ENCODE measurements at places on chromosomes 16 and 17.
A peak's percentile ranks its signal among the peaks of the same experiment; 100 is the strongest.

GRCh38 chr17:6464446-6465041 is 20.3 kb downstream of the PIMREG start:
- DNase-seq: no peak

DNA sequence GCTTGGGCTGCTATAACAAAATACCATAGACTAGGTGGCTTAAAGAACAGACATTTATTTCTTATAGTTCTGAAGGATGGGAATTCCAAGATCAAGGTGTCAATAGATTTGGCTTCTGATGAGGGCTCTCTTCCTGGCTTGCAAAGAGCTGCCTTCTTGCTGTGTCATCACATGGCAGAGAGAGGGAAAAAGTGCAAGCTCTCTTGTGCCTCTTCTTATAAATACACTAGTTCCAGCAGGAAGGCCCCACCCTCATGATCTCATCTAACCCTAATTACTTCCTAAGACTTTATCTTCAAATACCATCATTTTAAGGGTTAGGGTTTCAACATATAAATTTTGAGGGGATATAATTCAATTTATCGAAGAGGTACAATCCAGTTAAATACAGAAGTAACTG is 30.6 kb downstream of the ABCA9 start:
- DNase-seq: peak; percentile 1

GRCh38 chr17:62008294-62008693 is 56.8 kb downstream of the MED13 start:
- DNase-seq: no peak

- no peak for DNase-seq
Measured at GRCh38 chr16:1550069-1550468, 16.6 kb downstream of the TMEM204 start.

DNA sequence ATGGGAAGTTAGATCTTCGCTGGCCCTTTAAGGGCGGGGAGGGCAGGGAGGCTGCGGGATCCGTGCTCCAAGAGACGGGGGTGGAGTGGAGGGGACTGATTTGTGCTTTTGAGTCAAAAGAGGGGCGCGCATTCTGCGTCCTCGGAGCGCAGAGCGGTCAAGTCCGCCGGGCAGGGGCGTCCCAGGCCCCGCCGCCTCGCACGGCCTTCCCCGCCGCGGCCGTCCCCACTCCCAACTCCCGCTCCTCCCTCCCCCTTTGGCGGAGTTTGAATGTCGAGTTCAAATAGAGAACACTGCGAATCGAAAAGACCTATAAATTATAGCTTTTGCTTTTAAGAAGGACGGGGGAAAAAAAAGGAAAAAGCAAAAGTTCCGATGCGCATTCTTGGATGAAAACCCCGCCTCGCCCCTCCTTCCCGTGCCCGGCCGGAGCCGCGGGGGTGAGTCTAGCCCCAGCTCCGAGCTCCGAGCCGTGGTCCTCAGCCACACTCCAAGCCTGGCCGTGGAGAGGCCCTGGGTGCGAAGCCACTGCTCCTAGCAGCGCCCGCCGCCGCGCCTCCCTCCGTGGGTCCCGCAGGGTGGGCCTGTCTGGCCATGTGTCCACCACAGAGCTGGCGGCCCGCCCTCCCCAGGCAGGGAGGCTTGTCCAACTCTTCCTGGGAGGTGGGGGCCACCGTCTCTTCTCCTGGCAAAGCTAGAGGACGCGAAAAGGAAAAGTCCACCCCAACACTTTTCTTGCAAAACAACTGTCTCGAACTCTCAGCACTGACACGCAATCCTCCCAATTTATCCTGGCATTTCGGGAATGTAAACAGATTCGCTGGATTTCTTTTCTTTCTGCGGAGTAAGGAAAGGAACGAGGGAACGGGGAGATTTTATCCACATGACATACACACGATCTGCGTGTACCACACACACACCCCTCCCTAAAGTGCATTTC is 3.6 kb downstream of the CBX8 start:
- peak; percentile 33 for DNase-seq

DNA sequence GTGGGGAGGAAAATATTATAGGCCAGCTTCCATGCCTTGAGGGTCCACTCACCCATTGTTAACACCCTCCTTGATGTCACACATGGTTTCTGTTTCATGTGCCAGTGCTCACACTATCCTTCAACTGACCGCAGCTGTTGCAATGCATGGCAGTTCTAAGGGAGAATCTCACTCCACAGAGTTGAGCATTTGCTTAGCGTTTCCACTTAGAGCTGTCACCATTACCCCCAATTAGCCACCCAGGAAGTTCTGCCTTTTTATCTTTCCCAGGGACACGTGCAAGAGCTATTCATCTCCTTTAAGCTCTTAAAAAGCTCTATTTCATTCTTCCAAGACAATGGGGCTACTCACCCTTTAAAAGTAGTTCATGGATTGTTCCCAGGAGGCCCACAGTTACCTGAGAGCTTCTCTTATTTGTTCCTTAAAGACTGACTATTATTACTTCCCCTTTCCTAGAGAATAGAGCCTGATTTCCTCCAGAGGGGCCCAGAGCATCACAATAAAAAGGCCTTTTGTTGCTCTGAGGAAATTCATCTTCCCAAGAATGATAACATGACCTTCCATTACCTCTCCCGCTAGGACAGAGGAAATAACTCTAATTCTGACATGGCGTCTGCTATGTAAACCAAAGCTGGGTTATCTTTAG is 126.8 kb downstream of the CACNG3 start:
- no peak for DNase-seq

- peak; percentile 6 for DNase-seq
Measured at GRCh38 chr16:54407596-54407995, 121.0 kb upstream of the IRX3 start.

- no peak for DNase-seq
Measured at GRCh38 chr17:45380046-45380765, 52.5 kb downstream of the ARHGAP27 start.

GRCh38 chr16:88628512-88628974 is 9.8 kb upstream of the IL17C start:
- no peak for DNase-seq

GRCh38 chr17:65584604-65585521 is 23.4 kb upstream of the AXIN2 start:
- DNase-seq: peak; percentile 11

DNA sequence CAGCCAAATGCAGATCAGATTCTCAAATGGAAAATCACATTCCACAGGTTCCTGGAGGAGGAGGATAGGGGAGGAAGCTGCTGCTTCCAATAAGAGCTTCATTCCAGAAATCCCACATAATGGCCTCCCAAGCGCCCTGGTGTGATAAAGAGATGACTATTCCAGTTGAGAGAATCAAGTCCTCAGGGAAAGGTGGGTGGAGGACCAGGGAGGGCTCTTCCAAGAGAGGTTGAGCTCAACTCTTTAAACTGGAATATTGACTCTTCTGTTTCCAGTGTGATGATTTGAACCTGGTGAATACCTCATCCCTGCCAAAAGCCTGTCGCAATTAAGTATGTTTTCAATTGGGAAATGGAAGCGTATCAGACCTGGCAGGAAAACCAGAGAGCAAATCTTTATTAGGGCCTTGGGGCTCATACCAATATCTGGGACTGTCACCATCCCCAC is 81.4 kb upstream of the DYNLRB2 start:
- peak; percentile 6 for DNase-seq

GRCh38 chr17:68972119-68972704 is 17.0 kb upstream of the ABCA8 start:
- DNase-seq: peak; percentile 18

DNA sequence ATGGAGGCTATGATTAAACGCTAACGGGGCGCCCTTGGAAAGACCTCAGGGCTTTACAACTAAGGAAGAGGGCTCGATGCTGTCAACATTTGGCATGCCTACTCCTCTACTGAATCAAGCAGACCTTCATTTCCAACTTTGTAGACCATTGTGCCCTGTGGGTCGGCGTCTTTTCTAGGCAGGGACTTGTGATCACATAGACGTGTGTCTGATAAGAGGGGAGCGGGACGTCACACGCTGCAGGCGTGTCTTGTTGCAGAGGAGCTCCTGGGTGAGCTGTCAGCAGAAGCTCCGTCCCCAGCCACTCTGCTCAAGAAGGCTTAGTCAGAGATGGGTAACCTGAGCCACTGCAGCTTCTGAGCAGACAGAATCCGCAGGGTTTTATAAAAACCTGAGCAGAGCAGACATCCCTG is 2.8 kb downstream of the MAPK8IP3 start:
- peak; percentile 76 for DNase-seq

GRCh38 chr17:81184555-81184954 is 18.5 kb upstream of the AATK start:
- no peak for DNase-seq

GRCh38 chr17:81930142-81931125 is 2.9 kb upstream of the MAFG start:
- no peak for DNase-seq

DNA sequence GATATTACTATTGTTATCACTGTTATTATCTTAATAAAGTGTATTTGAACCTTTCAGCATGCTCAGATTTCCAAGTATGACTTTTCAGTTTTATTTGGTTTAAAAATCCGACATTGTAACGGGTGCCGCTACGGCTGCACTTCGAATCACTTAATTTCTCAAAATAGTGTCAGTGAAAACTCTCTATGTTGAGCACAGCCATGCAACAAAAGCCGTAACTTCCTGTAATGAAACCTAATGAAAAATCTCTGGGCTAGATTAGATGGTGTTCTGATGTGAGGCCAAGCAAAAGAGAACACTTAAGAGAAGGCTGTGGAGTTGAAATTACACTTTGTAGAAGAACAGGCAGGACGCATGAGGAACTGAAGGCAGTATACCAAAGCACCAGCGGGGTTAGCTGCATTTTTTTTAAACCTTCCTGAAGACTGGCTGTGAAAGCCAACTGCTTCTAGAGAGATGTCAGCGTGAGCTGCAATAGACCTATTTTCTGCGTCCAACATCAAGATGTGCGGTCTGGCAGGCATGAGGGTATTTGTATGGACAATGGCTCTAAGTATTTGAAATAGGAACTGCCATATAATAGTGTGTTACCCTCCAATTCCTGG is 1545.0 kb upstream of the GOT2 start:
- no peak for DNase-seq

DNA sequence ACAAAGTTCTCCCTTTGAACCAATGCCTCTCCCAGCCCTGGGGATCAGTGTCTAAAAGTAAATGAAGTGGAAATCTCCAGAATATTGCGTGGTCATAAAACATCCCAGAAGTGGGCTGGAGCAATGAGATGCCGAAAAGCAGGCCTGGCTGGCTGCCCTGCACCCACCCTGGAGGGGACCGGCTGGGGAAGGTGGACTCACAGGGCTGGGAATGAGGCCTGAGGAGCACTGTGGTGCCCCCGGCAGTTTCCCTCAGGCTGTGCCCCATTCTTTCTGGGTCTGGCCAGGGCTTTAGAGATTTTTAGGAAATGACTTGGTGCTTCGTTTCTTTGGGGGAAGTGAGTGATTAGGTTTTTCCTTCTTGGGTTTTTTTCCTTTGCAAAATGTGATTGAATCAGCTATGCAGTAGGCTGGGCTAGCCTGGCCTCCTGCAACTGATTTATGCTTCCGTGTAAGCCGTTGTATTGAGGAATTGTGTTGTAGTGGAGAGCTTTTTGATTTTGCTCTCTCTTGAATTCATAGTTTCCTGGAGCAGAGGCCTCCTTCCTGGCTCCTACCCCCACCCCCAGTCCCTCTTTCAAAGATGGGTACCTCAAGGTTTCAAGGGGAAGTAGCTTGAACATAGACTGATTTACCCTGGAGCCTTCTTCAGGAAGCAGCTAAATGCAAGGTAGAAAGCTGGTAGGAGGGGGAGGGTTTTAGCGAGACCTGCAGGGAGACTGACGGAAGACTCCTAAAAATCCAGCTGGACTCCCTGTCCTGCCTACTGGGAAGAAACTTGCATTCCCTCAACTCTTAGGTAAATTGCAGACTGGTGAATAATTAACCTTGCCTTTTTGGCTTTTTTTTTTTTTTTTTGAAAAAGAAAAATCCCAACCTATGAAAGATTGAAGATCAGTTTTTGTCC is 170.2 kb downstream of the RAB11FIP4 start:
- no peak for DNase-seq

- DNase-seq: no peak
Measured at GRCh38 chr16:56814537-56815432, 50.2 kb upstream of the SLC12A3 start.

DNA sequence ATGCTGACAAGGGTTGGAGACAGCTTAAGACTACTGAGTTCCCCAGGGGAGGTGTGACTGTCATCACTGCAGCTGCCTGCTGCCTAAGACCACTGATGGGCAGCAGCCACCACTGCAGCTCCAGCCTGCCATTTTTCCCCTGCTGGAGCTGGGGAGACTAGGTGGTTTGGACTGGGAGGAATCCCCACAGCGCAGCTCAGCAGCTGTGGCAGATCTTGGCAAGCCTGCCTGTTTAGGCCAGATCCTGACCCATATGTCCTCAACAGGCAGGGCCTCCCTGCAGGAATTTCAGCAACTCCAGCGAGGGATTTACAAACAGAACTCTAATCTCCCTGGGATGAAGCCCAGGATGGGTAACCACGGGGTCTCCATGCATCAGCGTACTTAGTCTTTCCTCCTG is 356.4 kb upstream of the TOM1L1 start:
- no peak for DNase-seq

GRCh38 chr16:89412811-89413210 is 77.5 kb downstream of the ANKRD11 start:
- DNase-seq: no peak

- DNase-seq: no peak
Measured at GRCh38 chr16:53132406-53132805, 77.6 kb downstream of the CHD9 start.
